A549 treated with Mapracorat at 1 μM for 4 hours (cell line): ENCODE measurements at places on chromosomes 11 and 22. TPM values are rescaled to one million over a fixed set of nuclear protein-coding genes. Genes with fewer than 3 reads are reported as not detected.

Gene APOA5
- not detected in 5 replicates for total RNA-seq

Gene CNGA4
- total RNA-seq, result 0.11 TPM in 1 of 5 replicates, not detected in the others

Gene DDTL
- total RNA-seq, result 1.6 to 2.1 TPM (median 1.9 TPM) in 5 replicates

Gene SPTBN2
- 8.7 to 10.7 TPM (median 9.7 TPM) in 5 replicates for total RNA-seq

Gene FERMT3
- 0.52 to 2.3 TPM (median 1.5 TPM) in 5 replicates for total RNA-seq

Gene LDHAL6A
- total RNA-seq, result not detected in 5 replicates

Gene ANO3
- total RNA-seq, result 0.04 to 0.10 TPM in 2 of 5 replicates, not detected in the others
